ENCODE measurements at places on chromosomes 16 and 17. TPM values are rescaled to one million over a fixed set of nuclear protein-coding genes. Genes with fewer than 3 reads are reported as not detected.

The GPR139 gene
- total RNA-seq, result not detected

The NOTUM gene
- total RNA-seq, result not detected

The ABCA9 gene
- total RNA-seq, result 32.1 TPM

The TBC1D3I gene
- 0.85 TPM for total RNA-seq

- no peaks in the 10 kb centered on the region for H3K4me1 ChIP-seq
- H3K36me3 ChIP-seq, result no peaks in the 10 kb centered on the region
- no peaks in the 10 kb centered on the region for H3K27me3 ChIP-seq
- no peak for DNase-seq
Observed at GRCh38 chr16:53922807-53923571, 219.0 kb downstream of the FTO start.

- no peak overlapping the region for H3K27ac ChIP-seq
- H3K36me3 ChIP-seq, result no peaks in the 10 kb centered on the region
- H3K4me1 ChIP-seq, result no peaks in the 10 kb centered on the region
- H3K4me3 ChIP-seq, result no peak overlapping the region
- H3K27me3 ChIP-seq, result no peaks in the 10 kb centered on the region
- DNase-seq, result no peak
Observed at GRCh38 chr17:78621720-78622490, 44.7 kb upstream of the DNAH17 start.

DNA sequence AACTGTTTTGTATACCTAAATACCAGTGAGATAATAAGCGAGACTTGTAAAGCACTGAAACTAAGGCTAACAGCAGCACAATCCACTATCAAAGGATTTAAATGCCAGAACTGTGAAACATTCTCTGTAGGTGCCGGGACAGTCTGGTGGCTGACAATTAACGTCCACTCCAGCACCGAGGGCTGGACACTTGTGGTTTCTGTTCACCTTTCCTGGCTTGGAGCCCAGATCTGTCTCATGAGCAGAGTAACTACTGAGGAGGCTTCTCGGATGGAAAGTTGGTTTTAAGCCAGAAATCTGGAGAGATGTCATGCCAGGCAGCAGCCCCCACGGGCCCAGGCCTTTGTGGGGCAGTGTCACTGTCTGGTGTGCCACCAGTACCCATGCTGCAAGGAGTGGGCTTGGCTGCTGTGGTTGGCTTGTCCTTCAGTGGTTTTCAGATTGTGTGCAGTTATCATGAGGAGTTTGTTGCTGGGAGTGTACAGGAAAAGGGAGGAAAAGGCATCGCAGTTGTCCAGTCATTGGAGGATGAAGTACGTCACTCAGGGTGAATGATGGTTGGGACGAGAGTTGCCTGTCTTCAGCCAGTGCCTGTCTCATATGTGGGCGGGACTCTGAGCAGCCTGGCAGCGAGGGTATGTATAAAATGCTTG, 35.5 kb downstream of the UBN1 start:
- H3K4me1 ChIP-seq, result no peaks in the 10 kb centered on the region
- H3K27ac ChIP-seq, result no peak overlapping the region
- H3K27me3 ChIP-seq, result no peaks in the 10 kb centered on the region
- no peak overlapping the region for H3K4me3 ChIP-seq
- no peak for DNase-seq
- no peaks in the 10 kb centered on the region for H3K36me3 ChIP-seq

DNA sequence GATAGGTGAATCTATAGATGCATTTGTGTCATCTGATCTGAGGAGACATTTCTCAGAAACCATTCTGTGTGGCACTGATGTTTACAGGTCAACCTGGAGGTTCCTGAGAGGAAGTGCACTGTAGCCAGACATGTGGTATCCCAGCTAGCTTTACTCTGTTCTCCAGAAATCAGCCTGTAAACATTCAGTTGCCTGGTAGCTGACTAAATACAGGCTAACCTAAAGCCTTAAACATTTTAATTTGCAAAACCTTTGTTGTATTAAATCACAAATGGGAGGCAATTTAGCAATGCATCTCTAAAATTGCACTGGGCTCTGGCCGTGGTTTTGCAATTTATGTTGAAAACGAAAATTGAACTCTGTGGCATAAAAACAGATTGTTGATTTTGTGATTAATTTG, 207.6 kb downstream of the FTO start:
- H3K4me3 ChIP-seq, result no peak overlapping the region
- H3K27me3 ChIP-seq, result no peaks in the 10 kb centered on the region
- H3K36me3 ChIP-seq, result no peaks in the 10 kb centered on the region
- no peaks in the 10 kb centered on the region for H3K4me1 ChIP-seq
- no peak for DNase-seq

GRCh38 chr16:55871411-55872038, 3.6 kb downstream of the CES5A start:
- H3K27ac ChIP-seq, result no peak overlapping the region
- H3K36me3 ChIP-seq, result no peaks in the 10 kb centered on the region
- H3K4me1 ChIP-seq, result no peaks in the 10 kb centered on the region
- no peak for DNase-seq
- H3K4me3 ChIP-seq, result no peak overlapping the region
